ENCODE measurements at places on chromosomes 2 and 18. TPM values are rescaled to one million over a fixed set of nuclear protein-coding genes. Genes with fewer than 3 reads are reported as not detected.
A peak's percentile ranks its signal among the peaks of the same experiment; 100 is the strongest.

Gene HAT1
- total RNA-seq, result 43.6 TPM

Gene RSAD2
- total RNA-seq, result not detected

Gene PRKAG3
- not detected for total RNA-seq

Gene MC5R
- total RNA-seq, result not detected

Gene DQX1
- not detected for total RNA-seq

Gene ARHGAP25
- not detected for total RNA-seq

DNA sequence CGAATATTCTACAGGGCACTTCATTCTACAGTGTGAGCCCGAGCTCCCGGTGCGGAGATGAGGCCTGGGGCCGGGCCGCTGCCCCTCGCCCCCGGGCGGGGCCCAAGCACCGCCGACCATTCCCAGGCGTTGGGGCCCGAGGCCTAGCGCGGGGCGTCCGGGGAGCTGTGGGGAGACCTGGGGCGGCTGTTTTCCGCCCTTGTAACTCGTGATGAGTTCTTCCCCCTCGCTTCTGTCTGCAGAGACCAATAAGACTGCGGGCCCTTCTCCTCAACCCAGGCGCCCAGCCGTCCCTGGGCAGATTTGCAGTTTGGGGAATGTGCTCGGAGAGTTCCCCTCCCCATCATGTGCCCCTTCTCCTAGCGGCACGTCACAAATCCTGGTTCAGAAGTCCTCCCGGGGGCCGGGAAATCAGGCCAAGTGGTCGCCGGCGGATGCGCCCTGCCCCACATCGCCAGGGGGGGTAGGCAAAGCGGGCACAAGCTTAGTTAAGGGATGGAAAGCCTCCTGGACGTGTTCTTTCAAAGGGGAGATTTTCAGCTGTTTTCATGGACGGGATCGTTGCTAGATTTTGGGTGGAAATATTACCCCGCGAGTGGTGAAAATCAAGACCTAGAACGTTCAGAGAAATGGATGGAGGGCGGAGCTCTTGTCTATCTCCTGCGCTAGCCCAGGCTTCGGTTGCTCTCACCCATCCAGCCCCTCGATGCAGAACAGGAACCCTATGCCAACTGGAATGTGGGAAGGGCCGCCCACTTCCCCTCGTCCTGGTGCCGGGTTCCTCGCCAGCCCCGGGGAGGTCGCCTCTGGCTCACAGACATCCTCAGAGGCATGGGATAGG lies 18.8 kb upstream of the HAAO start:
- H3K36me3 ChIP-seq, result no peaks in the 10 kb centered on the region
- H3K4me1 ChIP-seq, result peaks cover 9% of the 10 kb centered on the region
- peak overlapping the region; percentile 70 for H3K4me3 ChIP-seq
- H3K27ac ChIP-seq, result peak overlapping the region; percentile 92
- DNase-seq, result peak; percentile 65

GRCh38 chr2:234951664-234952269 lies at the start of gene SH3BP4:
Gene SH3BP4 (plus strand): TSS chr2:234952017. CDS start chr2:235035003, 82,986 bp downstream.
- no peaks in the 10 kb centered on the region for H3K27me3 ChIP-seq
- peak within 1 kb of the TSS; percentile 96 for H3K27ac ChIP-seq
- DNase-seq, result peak; percentile 92
- H3K4me3 ChIP-seq, result peak within 1 kb of the TSS; percentile 93
- no peaks in the 10 kb centered on the region for H3K36me3 ChIP-seq

- H3K4me3 ChIP-seq, result no peak overlapping the region
- H3K27me3 ChIP-seq, result peaks cover 39% of the 10 kb centered on the region
- DNase-seq, result no peak
- no peaks in the 10 kb centered on the region for H3K36me3 ChIP-seq
- no peak overlapping the region for H3K27ac ChIP-seq
Observed at GRCh38 chr2:26522325-26522724, 44.4 kb upstream of the OTOF start.

DNA sequence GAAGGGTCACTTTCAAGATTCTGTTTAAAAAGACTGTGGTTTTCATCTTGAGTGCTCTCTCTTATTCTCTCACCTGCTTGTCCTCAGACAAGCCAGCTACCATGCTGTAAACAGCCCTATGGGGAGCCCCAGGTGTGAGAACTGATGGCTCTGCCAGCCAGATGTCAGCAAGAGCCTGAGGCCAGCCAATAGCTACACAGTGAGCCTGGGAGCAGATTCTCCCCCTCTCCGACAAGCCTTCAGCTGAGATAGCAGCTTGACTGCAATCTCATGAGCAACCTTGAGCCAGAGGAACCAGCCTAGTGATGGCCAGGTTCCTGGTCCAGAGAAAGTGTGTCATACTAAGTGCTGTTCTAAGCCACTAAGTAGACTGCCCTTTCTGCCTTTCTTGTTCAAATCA lies 272.1 kb downstream of the NAPG start:
- H3K4me3 ChIP-seq, result no peak overlapping the region
- H3K27ac ChIP-seq, result no peak overlapping the region
- DNase-seq, result no peak
- no peaks in the 10 kb centered on the region for H3K27me3 ChIP-seq
- H3K4me1 ChIP-seq, result no peaks in the 10 kb centered on the region

DNA sequence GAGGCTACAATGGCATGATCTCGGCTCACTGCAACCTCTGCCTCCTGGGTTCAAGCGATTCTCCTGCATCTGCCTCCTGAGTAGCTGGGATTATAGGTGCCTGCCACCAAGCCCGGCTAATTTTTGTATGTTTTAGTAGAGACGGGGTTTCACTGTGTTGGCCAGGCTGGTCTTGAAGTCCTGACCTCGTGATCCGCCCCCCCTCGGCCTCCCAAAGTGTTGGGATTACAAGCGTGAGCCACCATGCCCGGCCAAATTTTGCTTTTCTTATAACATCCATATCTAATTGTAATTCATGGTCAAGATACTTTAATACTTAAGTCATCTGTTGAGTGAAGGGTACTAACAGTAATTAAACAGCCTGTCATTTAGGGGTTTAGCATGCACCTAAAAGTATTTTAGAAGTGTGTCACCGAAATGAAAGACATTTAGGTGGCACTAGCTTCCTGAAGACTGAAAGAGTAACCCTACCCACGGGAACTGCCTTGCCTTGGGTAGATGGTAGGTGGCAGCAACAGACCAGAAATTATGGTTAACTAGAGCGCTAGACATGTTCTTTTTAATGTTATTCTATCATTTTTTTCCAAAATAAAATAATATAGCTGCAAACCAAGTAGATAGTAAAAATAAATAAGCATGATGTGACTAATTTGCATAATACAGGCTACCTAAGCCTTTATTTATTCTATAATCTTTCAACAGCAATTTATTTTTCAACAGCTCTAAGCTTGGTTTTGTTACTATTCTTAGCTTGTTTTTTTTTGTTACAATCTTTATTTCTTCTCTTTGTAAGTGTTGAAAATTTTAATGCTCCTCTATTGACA lies 8.6 kb upstream of the ACYP2 start:
- H3K27ac ChIP-seq, result no peak overlapping the region
- no peaks in the 10 kb centered on the region for H3K27me3 ChIP-seq
- peak; percentile 80 for DNase-seq
- no peaks in the 10 kb centered on the region for H3K36me3 ChIP-seq

GRCh38 chr2:72325592-72326422 lies 178.1 kb upstream of the CYP26B1 start:
- DNase-seq, result peak; percentile 41
- H3K4me3 ChIP-seq, result no peak overlapping the region
- no peaks in the 10 kb centered on the region for H3K36me3 ChIP-seq
- no peak overlapping the region for H3K27ac ChIP-seq

- peak overlapping the region; percentile 65 for H3K27ac ChIP-seq
- H3K4me1 ChIP-seq, result peaks cover 32% of the 10 kb centered on the region
- H3K4me3 ChIP-seq, result no peak overlapping the region
- no peaks in the 10 kb centered on the region for H3K27me3 ChIP-seq
- peak; percentile 80 for DNase-seq
- H3K36me3 ChIP-seq, result no peaks in the 10 kb centered on the region
Observed at GRCh38 chr2:181037922-181038321, 57.5 kb downstream of the UBE2E3 start.

- H3K27me3 ChIP-seq, result no peaks in the 10 kb centered on the region
- peaks cover 12% of the 10 kb centered on the region for H3K4me1 ChIP-seq
- no peak for DNase-seq
- no peak overlapping the region for H3K27ac ChIP-seq
- no peak overlapping the region for H3K4me3 ChIP-seq
Observed at GRCh38 chr18:26456070-26456491, 92.3 kb downstream of the KCTD1 start.
